Prostate gland (tissue), 2 donors: ENCODE measurements at places on chromosomes 12 and 14. TPM values are rescaled to one million over a fixed set of nuclear protein-coding genes. Genes with fewer than 3 reads are reported as not detected.

- no peak for DNase-seq
These were observed 151.3 kb downstream of the BCL11B start for GRCh38 chr14:99120526-99121318.

GRCh38 chr12:39329018-39329417, 113.9 kb downstream of the KIF21A start:
- no peak for DNase-seq

DNA sequence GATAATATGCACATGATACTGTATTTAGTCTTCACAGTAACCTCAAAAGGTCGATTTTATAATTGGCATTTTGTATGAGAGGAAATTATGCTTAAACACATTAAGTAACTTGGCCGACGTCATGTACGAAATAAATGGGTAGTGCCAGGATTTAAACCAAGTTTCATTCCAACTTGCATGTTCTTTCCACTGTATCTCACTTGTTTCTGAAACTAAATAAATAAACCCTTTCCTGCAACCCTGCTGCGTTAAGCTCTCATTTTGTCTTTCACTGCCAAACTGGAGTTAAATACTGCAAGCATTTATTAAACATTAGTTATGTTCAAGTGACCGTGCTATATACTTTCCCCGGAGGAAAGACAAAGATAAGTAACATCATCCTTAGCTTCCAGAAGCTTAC, 293.9 kb upstream of the PRKD1 start:
- DNase-seq: no peak

DNA sequence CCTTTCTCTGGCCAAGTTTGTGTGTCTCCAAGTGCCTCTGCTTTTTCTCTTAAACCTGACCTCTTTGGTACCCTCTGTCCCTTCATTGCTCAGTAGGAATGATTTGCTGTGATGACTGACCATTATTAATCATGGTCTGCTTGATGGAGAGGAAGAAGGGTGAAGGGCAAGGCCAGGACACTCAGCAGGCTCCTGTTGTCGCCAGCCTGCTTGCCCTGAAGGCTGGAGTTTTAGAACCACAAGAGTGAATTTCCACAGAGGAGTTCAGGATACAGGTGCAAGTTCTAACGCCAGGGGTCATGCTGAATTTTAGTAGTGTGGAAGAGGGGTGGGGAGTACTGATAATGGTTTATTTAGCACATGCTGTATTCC, 2.8 kb upstream of the ITGA5 start:
- no peak for DNase-seq

DNA sequence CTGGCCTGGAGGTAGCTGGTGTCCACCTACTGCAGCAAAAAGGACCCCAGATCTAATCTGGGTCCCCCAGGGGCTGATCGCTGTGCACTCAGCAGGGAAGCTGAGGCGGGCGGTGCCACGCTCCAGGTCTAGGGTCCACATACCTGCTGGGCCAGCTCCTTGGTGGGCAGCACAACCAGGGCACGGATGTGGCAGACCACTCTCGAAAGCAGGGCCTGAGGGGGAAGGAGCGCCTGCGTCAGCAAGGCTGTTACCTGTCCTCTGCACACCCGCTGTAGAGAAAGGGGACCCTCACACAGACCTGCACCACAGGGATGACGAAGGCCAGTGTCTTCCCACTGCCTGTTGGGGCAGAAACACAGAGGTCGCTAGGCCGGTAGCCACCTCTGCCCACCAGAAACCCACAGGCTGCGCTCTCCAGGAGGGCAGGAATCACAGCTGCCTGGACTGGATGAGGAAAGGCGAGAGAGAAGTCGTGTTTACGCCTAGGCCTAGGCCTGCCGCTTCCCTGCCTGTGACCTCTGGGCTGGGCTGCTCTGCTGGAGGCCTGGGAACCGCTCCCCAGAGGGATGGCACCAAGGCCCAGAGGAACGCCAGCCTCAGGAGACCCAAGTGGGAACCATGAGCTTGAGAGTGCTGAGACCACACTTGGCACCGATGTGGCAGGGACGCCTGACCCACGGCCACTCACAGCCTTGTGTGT, 2.0 kb downstream of the DDX51 start:
- no peak for DNase-seq

DNA sequence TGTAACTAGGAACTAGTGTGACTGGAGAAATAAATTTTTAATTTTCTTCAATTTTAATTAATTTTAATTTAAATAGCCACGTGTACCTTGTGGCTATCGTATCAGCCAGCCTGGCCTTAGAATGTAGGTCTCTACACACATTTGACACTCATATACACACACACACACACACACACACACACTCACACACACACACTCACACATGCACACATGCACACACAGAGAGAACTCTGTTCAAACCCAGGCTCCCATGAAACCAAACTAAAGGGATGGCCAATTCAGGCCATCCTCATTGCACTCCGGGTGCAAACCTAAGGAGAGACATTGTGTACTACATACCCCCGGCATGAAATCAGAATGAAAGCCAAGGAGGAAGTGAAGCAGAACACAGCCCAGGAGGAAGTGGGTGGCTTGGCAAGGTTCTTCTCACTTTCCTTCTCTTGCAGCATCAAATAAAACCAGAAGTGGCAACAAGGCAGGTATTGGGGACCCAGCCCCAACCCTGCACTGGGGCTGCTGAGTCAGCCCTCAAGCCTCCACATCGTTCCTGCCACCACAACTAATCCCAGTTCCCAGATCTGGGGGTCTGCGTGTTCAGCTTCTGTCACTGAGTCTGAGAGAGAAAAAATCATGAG, 26.2 kb upstream of the CHPT1 start:
- no peak for DNase-seq

- no peak for DNase-seq
These were observed 299.2 kb upstream of the FKBP4 start for GRCh38 chr12:2495417-2496112.

DNA sequence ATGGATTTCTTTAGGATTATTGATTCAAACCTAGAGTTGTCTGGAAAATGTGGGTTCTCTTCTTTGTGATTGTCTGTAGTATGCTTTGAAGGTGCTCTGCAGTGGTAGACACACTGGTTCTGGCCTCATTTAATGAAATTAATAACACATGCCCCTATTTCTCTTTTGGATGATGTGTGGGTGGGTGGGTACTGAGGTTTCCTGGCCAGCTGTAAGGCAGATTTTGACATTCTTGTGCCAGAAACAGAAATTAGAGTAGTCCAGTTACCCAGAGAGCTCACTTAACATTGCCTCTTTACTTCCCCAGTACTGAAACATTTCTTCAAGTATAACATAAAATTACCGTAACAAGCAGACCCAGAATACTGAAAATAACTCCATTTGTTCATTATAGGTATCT, 14.4 kb downstream of the TSFM start:
- DNase-seq: no peak

GRCh38 chr12:78584695-78585094, 279.9 kb upstream of the SYT1 start:
- DNase-seq: no peak

DNA sequence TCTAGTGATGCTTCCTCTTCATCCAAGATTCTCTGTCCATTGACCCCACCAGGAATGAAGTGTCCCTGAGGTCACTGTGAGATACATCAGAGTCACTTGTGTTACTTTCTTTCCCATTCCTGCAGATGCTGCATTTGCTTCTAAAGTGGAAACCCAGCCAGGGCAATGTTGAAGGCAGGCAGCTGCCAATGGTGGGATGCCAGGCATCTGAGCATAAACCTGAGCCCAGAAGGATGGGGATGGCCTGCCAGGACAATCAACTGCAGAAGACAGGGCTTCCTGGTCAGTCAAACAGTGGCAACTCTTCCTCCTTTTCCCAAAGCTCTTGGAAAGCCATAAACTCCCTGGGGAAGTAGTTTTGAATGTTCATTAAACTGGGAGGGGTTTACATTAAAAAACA, 178.0 kb upstream of the TMEM132C start:
- no peak for DNase-seq

- DNase-seq: no peak
These were observed 5.9 kb downstream of the CLEC4D start for GRCh38 chr12:8519171-8519570.

DNA sequence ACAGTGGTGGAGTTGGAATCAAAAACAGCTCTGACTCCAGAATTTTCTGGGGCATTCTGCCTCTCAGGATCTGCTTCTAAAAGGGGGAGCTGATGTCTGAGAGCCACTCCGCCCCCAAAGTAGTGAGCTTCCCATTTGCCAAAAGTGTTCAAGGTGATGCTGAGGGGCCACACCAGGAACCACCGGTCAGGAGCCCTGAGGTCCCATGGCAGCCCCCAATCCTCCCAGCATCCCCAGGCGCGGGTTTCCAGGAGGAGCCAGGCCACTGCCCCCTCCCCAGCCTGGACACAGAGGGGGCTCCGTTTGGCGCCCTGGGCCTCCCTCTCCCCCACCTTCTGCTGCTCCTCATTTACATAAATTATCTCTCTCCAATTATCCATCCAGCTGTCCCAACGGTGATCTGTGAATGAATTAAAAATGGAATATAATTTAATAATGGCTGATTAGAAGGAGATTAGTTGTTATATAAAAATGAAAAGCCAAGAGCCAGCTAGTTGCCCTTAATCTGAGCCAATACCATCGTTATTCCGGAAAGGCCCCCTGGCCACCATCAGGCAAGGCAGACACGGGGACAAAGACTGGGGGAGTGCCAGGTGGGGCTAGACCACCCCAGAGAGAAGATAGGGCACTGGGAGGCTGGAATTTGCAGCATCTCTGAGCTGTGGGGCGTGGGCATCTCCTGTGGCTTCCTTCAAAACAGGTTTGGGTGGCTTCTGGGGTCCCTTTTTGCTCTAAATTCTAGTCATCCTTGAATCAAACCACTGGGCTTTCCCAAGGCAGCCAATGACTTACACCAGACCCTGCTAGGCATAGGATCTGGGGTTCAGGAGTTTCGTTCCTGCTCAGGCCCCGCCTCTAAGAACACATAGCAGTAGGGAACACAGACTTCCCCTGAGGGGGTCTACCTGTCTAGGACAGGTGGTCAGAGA, 19.7 kb upstream of the VSX2 start:
- DNase-seq: no peak

- no peak for DNase-seq
These were observed 114.2 kb upstream of the ARID2 start for GRCh38 chr12:45615268-45615667.

Gene PTPRO
- 0.55 TPM for total RNA-seq

Gene HIF1A
- total RNA-seq: 101 TPM

Gene METAP2
- 61.7 TPM for total RNA-seq

Gene TAS2R46
- 1.9 TPM for total RNA-seq

Gene SPTB
- 3.7 TPM for total RNA-seq

Gene LIN7A
- 5.4 TPM for total RNA-seq

Gene CLEC6A
- total RNA-seq: not detected
